ENCODE measurements at places on chromosomes 12 and 14. TPM values are rescaled to one million over a fixed set of nuclear protein-coding genes. Genes with fewer than 3 reads are reported as not detected.

DNA sequence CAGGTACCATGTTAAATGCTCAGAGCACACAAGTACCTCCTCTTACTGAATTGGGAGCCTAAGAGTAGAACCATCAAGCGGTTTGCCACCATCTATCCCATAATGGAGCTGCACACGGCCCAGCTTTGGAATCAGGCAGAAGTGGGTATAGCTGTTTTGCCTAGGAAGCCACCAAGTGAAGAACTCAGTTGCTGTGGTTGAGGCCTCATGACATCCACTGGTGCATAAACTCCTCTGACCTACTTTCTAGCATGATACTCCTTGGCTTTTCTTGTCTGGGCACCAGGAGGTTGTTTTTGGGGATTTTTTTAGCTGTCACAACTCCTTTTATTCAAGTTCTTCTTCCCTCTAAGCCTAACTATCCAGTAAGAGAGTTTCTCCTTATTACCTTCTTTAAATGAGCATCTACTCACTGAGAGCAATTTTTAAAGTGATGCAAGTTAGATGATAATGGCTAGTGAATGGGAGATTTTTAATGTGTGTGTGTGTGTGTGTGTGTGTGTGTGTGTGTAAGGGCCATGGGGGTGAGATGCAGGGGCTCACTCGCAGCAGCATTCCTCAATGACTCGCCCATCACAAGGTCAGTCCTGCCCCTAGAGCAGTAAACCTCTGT is 20.9 kb upstream of the KRAS start:
- H3K4me3 ChIP-seq: no peak overlapping the region
- peaks cover 9% of the 10 kb centered on the region for H3K4me1 ChIP-seq

- H3K4me3 ChIP-seq: no peak overlapping the region
- DNase-seq: no peak
- H3K4me1 ChIP-seq: no peaks in the 10 kb centered on the region
- H3K27me3 ChIP-seq: peaks cover 58% of the 10 kb centered on the region
- H3K27ac ChIP-seq: no peak overlapping the region
These were observed 21.4 kb upstream of the CEP170B start for GRCh38 chr14:104843442-104844305.

The KCNH5 gene
- not detected for total RNA-seq

DNA sequence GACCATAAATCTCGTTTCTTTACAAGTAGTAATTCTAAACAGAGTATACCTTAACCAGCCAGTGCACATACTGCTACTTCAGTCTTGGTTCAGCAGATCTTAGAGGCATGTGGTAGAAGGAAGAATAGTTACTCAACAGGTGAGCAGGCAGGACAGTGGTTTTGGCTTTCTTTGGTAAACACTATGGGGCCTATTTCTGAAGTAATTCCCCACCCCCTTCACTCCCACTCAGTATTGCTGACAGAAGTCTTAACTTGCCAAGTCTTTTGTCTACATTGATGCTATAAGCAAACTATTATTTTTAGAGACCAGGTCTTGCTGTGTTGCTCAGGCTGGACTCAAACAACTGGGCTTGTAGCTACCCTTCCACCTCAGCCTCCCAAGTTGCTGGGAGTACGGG is 68.5 kb downstream of the FBXO34 start:
- peaks cover 68% of the 10 kb centered on the region for H3K4me1 ChIP-seq
- H3K4me3 ChIP-seq: no peak overlapping the region
- H3K36me3 ChIP-seq: peaks cover 8% of the 10 kb centered on the region
- peak overlapping the region; percentile 78 for H3K27ac ChIP-seq

- H3K4me3 ChIP-seq: no peak overlapping the region
- no peak overlapping the region for H3K27ac ChIP-seq
- H3K36me3 ChIP-seq: no peaks in the 10 kb centered on the region
- H3K4me1 ChIP-seq: no peaks in the 10 kb centered on the region
These were observed 353 bp upstream of the PTPRR start for GRCh38 chr12:70920891-70921290.

- H3K4me3 ChIP-seq: no peak overlapping the region
- peaks cover 6% of the 10 kb centered on the region for H3K4me1 ChIP-seq
- peaks cover 14% of the 10 kb centered on the region for H3K27me3 ChIP-seq
- no peaks in the 10 kb centered on the region for H3K36me3 ChIP-seq
- no peak for DNase-seq
- H3K27ac ChIP-seq: no peak overlapping the region
These were observed 116.2 kb upstream of the ATP2B1 start for GRCh38 chr12:89824822-89825221.

DNA sequence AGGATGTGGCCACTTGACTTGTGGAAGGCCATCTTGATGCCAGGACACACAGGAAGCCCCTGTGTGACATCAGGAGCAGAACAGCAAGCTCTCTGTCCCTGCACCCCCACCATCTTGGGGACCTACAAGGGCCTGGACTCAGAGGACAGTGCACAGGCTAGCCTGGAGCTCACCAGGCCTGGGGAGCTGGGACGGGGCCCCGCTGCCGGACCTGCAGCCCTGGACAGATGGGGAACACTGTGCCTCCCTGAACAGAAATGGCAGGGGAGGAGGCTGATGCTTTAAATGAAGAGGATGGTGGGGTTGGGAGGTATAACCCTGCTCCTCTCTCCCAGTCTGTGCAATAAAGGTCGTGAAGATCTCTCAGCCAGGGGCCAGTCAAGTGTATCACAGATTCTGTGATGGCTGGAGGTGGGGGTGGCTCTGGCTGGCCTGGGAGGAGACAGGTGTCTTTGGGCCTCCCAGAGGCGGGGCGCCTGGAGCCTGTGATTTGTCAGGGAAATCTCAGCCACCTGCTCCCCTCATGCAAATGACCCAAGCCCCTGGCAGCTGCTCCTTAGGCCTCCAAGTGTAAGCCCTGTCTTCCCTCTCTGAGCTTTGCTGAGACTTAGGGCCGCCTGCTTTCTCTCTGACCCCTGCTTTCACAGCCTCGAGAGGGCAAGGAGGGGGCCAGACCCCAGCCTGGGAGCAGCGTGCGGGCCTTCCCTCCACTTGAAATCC is 1.1 kb upstream of the GNB3 start:
- peaks cover 2% of the 10 kb centered on the region for H3K4me1 ChIP-seq
- H3K4me3 ChIP-seq: no peak overlapping the region
- no peak for DNase-seq
- H3K36me3 ChIP-seq: no peaks in the 10 kb centered on the region

- H3K27me3 ChIP-seq: peaks cover 5% of the 10 kb centered on the region
- H3K36me3 ChIP-seq: no peaks in the 10 kb centered on the region
- H3K4me3 ChIP-seq: no peak overlapping the region
- DNase-seq: no peak
- H3K27ac ChIP-seq: no peak overlapping the region
These were observed 65.5 kb downstream of the SVOP start for GRCh38 chr12:108955225-108955835.

DNA sequence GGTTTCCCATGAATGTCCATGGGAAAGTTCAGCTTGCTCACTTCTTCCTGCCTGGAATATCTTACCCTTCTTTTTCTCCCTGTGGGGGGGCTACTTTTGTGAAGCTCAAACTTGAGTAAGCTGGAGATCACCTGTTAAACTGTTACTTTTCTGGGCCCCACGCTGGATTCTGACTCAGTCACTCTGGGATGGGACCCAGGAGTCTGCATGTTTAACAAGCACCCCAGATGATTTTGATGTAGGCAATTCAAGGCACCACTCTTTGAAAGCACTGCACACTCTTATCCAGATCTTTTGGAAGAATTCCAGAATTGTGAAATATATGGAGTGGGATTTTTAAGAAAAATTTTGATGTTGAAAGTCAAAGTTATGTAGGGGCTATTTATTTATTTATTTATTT is 46.3 kb upstream of the IGF1 start:
- no peaks in the 10 kb centered on the region for H3K4me1 ChIP-seq
- H3K36me3 ChIP-seq: no peaks in the 10 kb centered on the region
- no peak for DNase-seq
- H3K4me3 ChIP-seq: no peak overlapping the region
- H3K27ac ChIP-seq: no peak overlapping the region

- no peak overlapping the region for H3K4me3 ChIP-seq
- no peaks in the 10 kb centered on the region for H3K36me3 ChIP-seq
- H3K27me3 ChIP-seq: no peaks in the 10 kb centered on the region
These were observed 543.2 kb upstream of the TBX3 start for GRCh38 chr12:115227137-115227615.

The TPH2 gene
- not detected for total RNA-seq

The AMDHD1 gene
- total RNA-seq: 0.30 TPM

The TAS2R14 gene
- 2.6 TPM for total RNA-seq

GRCh38 chr12:18283831-18284230 is 22.5 kb downstream of the PIK3C2G start:
- H3K4me3 ChIP-seq: no peak overlapping the region
- no peaks in the 10 kb centered on the region for H3K4me1 ChIP-seq
- DNase-seq: no peak
- H3K27ac ChIP-seq: no peak overlapping the region
- no peaks in the 10 kb centered on the region for H3K27me3 ChIP-seq

- no peak overlapping the region for H3K4me3 ChIP-seq
- DNase-seq: no peak
- H3K4me1 ChIP-seq: no peaks in the 10 kb centered on the region
- no peak overlapping the region for H3K27ac ChIP-seq
- no peaks in the 10 kb centered on the region for H3K27me3 ChIP-seq
These were observed 179.2 kb downstream of the PELI2 start for GRCh38 chr14:56297449-56297848.

GRCh38 chr14:24274101-24274543 is 2.7 kb upstream of the RABGGTA start:
- H3K27ac ChIP-seq: peak overlapping the region; percentile 74
- DNase-seq: peak; percentile 31
- H3K36me3 ChIP-seq: peaks cover 3% of the 10 kb centered on the region
- H3K4me1 ChIP-seq: peaks cover 43% of the 10 kb centered on the region
- peaks cover 2% of the 10 kb centered on the region for H3K27me3 ChIP-seq

The TSHR gene
- not detected for total RNA-seq

DNA sequence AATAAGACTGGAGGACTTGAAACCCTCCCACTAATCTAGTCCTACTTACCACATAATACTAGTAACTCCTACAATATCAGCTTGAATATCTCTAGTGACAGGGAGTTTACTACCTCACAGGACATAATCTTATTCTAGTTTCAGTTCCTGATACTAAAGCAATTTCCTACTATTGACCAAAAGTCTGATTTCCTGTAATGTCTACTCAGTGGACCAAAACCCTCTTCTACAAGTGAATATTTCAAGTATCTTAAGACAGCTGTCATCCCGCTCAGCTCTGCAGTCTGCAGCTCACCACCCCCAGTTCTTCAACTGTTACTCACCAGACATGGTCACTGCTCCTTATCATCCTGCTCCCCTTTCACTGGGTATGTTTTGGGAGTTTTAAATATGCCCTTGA is 70.8 kb upstream of the TMCC3 start:
- H3K36me3 ChIP-seq: no peaks in the 10 kb centered on the region
- peaks cover 5% of the 10 kb centered on the region for H3K27me3 ChIP-seq
- H3K27ac ChIP-seq: no peak overlapping the region
- H3K4me3 ChIP-seq: no peak overlapping the region

- H3K27ac ChIP-seq: no peak overlapping the region
- no peaks in the 10 kb centered on the region for H3K27me3 ChIP-seq
- no peaks in the 10 kb centered on the region for H3K36me3 ChIP-seq
These were observed 1230.4 kb downstream of the AACS start for GRCh38 chr12:126295652-126296051.

DNA sequence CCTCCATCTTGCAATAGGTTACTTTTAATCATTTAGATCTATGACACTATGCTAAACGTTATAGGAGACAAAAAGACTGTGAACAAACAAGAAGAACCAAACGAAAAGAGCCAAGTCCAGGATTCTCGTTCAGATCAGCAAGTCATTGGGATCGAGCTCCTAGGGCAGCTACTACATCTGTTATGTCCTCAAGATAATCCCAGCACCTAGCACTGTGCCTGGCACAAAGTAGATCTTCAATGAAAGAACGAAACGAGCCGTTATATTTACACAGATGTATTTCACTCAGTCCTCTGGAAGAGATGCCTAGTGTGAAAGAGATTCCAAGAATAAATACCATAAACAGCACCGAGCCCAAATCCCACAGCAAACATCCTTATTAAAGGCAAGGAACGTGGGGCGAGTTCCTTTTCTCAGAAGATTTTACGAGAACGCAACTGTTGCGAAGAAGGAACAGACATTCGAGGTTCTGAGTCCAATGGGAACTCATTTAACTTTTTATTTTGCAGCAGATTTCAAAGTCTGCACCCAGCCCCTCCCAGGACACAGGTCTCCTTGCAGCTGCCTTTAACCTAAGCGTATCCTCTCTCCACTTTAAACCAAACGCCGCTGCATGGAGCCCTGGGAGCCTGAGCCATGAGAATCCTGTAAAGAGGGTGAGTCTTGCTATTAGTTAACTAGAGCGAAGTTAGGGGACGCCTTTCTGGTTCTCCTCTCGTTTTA is 544 bp upstream of the TDP1 start:
- peak overlapping the region; percentile 81 for H3K27ac ChIP-seq
- no peak for DNase-seq
- H3K27me3 ChIP-seq: no peaks in the 10 kb centered on the region
- peaks cover 36% of the 10 kb centered on the region for H3K36me3 ChIP-seq
- peak overlapping the region; percentile 87 for H3K4me3 ChIP-seq
